ENCODE measurements at places on chromosomes 1 and 21.

DNA sequence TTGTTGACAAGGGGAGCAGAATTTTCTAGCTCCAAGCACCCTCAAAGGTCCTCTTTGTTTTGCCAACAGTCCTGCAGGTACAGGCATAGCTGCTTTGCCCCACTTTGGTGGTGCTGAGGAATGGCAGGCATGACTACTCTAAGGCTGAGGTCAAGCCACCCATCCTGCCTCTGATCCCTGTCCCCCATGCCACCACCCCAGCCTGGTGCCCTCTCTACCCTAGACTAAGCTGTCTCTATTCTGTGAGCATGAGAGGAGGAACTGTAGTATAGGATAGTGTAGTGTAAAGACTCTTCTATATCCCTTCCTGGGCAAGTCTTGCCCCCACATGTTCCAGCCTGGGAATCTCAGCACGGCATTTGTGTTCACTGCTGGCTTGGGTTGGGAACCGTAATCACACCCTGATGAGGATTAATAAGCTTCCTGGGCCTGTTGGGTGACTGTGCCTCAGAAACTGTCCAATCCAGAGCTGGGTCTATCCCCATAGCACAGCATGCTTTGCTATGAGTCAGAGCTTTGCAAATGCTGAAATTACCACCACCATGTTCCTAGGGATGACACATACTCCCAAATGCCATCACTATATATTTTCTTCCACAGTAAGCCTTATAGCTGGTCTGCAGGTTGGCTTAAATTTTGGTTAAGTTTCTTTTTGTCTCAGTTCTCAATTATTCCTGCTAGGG is 105.7 kb upstream of the PPP2R5A start:
- no peak for DNase-seq

- DNase-seq: no peak
Measured at GRCh38 chr1:156632355-156632754, 9.6 kb upstream of the BCAN start.

DNA sequence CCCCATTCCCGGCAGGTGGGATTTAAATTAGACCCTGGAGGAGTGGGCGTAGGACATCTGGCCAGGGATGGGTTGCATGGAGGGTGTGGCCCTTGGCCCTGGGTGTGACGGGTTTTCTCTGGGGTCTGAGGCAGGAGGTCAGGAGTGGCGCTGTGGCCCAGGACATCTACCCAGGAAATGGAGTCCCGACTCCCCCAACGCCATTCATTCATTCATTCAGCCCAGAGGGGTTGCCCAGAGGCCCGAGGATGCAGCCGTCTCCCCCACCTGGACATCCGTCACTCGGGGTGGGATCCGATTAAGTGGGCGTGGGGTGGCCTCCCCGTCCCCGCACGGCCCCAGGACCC is 663 bp downstream of the ATP13A2 start:
- no peak for DNase-seq

GRCh38 chr1:19435181-19435580 is 50.2 kb downstream of the CAPZB start:
- DNase-seq: no peak

- DNase-seq: peak; percentile 63
Measured at GRCh38 chr1:227946624-227947385, 927 bp downstream of the WNT9A start.

GRCh38 chr1:203075236-203076030 is 10.4 kb downstream of the MYOG start:
- DNase-seq: no peak

DNA sequence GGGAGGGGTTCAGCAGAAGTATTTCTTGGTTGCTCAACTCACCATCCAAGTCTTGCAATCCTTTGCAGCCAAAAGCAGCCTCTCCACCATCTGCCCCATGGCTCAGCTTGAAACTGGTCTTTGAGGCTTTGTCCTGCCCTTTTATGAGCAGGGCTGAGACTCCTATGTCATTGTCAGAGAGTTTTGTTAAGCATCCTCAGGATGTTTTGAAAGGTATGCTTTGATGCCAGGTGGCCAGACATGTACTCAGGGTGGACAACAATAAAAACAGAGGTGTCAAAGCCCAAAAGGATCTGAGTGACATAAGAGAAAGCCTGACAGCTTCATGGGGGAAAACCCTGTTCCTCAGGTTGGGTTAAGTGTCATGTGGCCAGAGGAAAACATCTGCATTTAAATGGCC is 310.5 kb downstream of the PRDM2 start:
- no peak for DNase-seq

GRCh38 chr21:46425571-46425970 is 33.1 kb upstream of the DIP2A start:
- DNase-seq: peak; percentile 59

DNA sequence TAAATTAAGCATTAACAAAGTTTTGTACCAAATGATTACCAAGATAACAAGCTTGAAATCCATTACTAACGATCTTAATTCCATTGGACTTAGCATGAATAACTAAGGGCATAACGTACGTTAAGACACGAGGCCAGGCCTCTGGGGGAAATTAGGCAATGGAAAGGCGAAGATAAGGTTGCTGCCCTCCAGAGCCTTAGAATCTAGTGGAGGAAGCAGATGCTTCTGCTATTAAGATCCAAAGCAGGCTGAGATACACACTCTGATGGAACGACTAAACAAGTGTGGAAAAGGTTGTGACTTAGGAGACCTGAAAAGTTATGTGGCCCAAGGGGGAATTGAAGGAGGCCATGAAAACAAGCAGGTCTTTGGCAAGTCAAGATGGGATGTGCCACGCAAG is 6.0 kb downstream of the AKNAD1 start:
- no peak for DNase-seq

GRCh38 chr1:21239221-21239620 is 51.0 kb downstream of the ECE1 start:
- DNase-seq: no peak

- no peak for DNase-seq
Measured at GRCh38 chr1:7785108-7785507, 1.0 kb downstream of the PER3 start.

GRCh38 chr1:55300975-55301374 is 85.8 kb upstream of the USP24 start:
- DNase-seq: no peak

DNA sequence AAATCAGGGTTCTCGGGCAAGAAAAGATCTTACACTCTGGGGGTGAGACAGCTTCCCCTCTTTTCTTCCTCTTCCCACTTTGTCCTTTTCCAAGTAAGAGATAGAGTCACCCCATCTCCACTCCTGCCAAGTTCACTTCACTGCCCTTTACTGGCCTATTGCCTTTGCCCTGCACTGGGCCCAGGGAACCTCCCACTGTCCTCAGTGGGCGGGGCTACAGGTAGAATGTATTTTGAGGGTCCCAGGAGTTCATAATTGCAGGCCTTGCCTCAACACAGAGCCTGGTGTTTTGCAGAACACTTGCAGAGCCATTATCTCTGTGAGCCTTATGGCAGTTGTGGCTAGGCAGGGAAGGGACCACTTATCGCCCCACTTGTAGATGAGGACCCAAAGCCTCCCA is 3.3 kb downstream of the AMPD2 start:
- no peak for DNase-seq

GRCh38 chr21:34276711-34277425 is 86.9 kb upstream of the KCNE2 start:
- DNase-seq: peak; percentile 52

DNA sequence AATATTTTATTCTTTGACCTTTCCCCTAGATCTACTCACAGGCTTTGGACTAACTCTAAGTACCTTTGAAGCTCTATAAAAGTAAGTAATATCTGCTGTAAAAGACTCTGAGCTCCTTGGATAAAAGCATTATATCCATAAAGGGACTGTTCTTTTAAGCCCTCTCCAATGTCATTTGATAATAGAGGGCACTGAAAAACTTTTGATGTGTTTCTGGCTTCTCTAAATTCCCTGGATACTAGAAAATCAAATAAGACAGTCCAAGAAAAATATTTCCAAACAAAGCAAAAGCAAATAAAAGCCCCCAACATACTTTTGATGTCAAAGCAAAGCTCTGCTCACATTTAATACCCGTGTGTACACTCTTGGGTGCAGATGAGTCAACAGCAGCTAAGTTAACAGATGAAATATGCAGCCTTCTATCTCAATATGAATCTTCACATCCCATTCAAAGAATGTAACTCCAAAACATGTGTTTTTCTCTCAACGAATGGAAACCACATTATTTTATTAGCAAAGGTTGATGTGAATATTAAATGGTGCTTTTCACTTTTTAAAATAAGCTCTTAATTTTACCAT is 230.3 kb downstream of the CENPF start:
- DNase-seq: no peak

DNA sequence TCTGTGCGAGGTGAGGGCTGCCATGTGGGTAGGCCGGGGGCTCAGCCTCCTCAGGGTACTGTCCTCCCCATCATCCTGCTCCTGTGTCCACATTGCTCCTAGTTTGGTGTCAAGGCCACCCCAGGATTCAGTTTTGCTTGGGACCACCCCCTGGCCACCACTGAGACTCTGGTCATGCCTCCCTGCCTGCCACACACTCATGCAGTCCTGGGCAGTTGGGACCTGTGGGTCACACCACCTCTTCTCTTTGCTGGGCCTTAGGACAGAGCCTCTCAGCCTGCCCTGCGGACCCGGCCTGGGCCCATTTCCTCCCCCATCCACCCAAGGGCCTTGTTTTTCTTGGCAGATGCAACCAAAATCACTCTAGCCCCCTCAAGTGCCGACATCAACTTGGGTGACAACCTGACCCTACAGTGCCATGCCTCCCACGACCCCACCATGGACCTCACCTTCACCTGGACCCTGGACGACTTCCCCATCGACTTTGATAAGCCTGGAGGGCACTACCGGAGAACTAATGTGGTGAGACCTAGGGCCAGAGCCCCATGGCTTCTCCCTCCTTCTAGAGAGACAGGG is 19.4 kb downstream of the TMEM81 start:
- DNase-seq: no peak

DNA sequence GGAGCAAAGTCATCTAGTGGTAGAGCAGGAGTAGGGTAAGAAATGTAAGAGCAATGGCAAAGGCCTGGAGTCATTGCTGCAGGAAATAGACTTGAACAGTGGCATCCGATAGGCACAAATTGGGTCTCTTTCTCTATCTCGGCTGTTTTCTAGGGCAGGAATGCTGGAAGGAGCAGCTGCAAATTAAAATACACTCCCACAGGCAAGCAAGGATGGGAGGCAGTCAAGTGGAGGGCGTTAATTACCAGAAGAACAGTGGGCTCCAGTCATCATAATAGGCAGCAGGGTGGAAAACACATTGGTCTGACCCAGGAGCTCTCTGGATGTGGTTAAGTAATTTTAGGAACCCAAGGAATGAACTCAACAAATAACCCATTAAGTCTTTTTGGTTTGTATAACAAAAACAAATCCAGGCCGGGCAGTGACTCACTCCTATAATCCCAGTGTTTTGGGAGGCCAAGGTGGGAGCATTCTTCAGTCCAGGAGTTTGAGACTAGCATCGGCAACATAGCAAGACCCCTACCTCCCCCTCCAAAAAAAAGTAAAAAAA is 7.8 kb upstream of the TDRD5 start:
- no peak for DNase-seq

- no peak for DNase-seq
Measured at GRCh38 chr21:40563900-40564299, 283.1 kb downstream of the DSCAM start.

DNA sequence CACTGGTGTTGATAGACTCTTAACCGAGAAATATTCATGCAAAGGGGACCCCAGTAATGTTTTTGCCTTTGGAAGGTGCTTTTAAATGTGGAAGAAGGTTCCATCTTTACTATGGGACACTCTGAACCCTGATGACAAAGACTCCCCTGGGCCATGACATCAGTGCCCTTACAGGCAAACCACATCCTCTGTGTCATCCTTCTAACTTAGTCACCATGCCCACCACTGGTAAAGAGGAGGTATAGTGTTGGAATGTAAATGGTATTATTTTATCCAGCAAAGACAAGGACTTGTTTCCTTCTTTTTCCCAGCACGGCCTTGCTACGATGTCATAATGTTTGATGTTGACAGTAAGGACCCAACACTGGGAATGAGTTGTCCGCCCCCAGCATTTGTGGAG is 12.6 kb downstream of the METTL13 start:
- peak; percentile 56 for DNase-seq

- no peak for DNase-seq
Measured at GRCh38 chr1:193184776-193185175, 1.6 kb downstream of the B3GALT2 start.

GRCh38 chr1:3903141-3904005 is 3.3 kb upstream of the C1orf174 start:
- DNase-seq: no peak

DNA sequence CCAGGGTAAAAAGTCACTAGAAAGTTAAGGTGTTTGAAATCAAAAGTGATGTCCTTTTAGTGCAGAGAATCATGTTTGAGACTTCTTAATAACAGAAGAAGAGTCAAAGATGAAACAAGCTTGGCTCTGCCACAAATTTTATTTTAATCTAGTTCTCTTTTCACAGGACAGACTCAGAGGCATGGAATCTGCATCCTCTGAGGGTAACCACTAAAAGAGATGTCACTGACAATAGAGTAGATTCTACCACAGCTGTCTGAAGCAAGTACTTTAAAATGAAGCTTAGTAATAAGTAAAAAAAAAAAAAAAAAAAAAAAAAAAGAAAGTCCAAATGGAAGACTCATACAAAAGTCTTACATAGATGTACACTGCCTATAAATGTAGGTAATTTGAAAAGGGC is 519.7 kb upstream of the PRMT6 start:
- no peak for DNase-seq

- no peak for DNase-seq
Measured at GRCh38 chr1:115833856-115834255, 7.1 kb downstream of the NHLH2 start.

DNA sequence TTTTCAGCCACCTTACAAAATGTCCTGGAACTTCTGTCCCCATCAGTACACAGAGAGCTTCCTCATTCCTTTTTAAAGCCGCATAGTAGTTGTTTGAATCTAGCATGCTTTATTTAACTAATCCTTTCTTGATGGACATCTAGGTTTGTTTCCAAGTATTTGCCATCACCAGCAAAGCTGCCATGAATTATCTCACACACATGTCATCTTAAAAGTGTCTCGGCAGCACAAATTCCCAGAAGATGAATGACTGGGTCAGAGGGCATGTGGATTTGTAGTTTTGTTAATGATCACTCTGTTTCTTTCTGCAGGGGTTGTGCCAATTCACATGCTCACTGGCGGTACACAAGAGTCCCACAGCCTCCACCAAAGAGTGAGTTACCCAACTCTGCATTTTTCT is 68.3 kb downstream of the CLIC6 start:
- DNase-seq: no peak

DNA sequence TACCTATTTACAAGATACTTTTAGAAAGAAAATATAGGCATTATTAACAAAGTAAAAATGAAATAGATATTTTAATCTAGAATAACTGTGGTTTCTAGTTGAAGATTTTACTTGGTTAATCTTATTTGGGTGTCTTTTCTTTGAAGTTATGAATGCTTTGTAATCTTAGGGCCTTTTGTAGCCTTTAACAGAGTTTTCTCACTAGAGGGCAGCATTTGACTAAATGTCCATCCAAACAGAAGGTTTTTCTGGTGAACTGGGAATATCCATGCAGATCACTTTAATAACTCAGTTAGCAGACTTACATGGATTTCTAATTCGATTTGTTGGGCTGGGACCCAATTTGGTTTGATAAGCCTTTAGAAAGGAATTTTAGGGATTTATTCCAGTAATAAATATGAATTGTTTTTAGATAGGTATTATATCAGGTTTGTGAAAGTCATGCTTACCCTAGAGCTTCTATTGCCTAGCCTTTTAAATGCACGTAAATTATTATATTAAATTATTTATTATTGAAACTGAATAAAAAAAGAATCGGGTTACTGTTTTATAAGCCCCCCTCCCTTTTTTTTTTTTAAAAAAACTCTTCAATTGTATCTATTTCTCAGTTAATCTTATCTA is 119.7 kb downstream of the ZNF326 start:
- DNase-seq: no peak
